Fibroblast of upper back skin (primary cell): ENCODE measurements at places on chromosomes 11 and 22.

DNA sequence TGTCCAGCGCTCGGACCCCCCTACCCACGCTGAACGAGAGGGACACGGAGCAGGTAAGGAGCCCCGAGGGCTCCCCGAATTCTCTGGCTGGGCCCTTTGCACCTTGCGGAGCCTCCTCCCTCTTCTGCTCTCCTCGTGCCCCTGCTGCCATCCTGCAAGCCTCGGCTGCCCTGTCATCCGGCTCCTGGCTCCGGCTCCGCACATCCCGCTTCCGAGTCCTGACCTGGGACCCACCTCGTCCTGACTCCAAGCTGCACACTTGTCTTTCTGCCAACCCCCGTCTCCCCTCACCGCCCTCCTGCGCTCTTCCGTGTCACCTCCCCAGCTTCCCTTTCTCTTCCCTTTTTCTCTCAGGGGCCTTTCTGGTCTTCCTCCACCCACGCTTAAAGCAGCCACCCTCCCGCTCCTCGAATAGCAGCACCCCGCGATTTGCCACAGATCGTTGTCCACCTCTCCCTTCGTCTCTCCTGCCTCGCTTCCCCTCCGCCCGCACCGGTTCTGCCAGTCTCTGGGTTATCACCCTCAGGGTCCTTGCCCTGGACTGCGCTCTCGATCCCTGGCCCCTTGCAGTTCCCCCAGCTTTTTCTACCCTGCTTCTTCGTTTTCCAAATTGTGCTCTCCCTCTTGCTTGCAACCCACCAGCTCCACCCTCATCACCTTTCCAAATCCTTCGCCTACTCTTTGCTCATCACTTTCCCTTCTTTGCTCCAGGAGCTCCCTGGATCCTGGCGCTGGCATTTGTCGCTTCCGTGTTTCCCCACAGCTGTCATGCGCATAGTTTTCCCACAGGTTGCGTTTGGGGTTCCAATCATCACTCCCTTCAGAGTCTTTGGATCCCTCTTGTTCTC, 822 bp downstream of the MARK2 start:
- no peak for DNase-seq

GRCh38 chr11:34160049-34160721, 54.8 kb downstream of the NAT10 start:
- peak; percentile 5 for DNase-seq

DNA sequence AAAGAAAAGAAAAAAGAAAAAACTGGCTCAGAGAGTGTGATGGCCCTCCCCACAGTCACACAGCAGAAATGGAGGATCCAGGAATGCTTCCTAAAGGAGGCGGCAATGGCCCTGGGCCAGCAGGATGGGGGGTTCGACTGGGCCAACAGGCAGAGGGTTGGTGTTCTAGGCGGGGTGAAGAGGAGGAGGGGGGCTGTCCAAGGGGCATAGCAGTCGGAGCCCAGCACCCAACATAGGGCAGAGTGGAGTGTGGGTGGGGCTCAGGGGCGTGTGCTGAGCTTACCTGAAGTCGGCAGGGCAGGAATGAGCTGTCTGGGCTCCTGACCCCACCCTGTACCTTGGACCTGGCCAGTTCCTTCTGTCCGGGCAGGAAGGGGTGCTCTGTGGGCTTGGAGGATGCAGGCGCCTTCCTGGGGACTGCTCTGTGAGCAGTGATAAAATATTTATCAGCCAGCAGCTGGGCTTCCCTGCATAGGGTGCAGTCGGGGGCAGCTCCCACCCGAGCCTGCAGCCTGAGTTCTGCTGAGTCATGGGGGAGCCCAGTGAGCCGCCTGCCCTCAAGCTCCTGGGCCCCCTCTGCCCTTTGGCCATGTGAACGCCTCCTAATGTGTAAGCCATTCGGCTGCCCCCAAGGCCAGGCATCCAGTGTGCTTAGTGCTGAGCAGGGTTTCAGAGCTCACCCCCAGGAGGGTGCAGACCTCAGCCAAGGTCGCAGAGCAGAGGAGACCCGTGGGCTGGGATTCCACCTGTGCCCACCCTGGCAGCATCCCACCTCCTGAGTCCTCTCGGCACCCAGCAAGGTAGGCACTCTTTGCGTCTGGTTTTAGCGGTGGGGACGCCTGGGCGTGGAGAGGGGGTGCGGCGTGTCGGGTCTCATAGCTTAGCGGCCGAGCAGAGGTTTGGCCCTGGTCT, 25.3 kb upstream of the PRR5 start:
- DNase-seq = no peak

DNA sequence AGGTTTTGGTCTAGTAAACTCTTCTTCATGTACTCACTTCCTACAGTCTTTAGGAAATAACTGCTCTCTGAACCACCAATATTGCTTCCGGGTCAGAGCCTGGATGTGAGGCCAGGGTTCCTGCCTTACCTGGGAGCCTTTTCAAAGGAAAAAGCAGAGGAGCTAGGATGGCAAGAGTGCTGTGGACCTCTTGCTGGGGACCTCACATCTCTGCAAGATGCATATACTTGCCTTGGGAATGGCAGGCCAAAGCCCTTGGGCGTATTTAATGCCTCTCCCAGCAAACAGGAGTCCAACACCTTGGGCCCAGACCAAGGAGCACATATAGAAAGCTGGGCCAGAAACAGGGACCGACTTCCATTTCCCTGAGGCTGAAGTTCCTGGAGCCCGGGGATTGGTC, 5.3 kb downstream of the GLB1L2 start:
- DNase-seq = no peak

- peak; percentile 38 for DNase-seq
These were observed at the start of gene IL10RA for GRCh38 chr11:117985953-117986887. TSS of gene IL10RA (plus strand) at chr11:117986394. CDS start at chr11:117986468, 74 bp downstream.

GRCh38 chr11:8101421-8101820, 20.4 kb downstream of the TUB start:
- no peak for DNase-seq

GRCh38 chr11:119305556-119306372, 11.2 kb downstream of the MCAM start:
- DNase-seq = no peak

- no peak for DNase-seq
These were observed 813.7 kb downstream of the NTM start for GRCh38 chr11:132184079-132184478.

- DNase-seq = peak; percentile 4
These were observed 533 bp downstream of the SERGEF start for GRCh38 chr11:18012122-18012905.

- peak; percentile 39 for DNase-seq
These were observed 102.6 kb downstream of the RELT start for GRCh38 chr11:73478737-73479347.

GRCh38 chr11:2775083-2775625, 75.4 kb upstream of the KCNQ1OT1 start:
- no peak for DNase-seq

GRCh38 chr11:16047073-16047472, 309.3 kb downstream of the SOX6 start:
- no peak for DNase-seq

- no peak for DNase-seq
These were observed 1.9 kb upstream of the ARHGAP8 start for GRCh38 chr22:44750481-44750880.

- no peak for DNase-seq
These were observed 6.3 kb upstream of the LRRC55 start for GRCh38 chr11:57175478-57175877.
